ENCODE measurements at places on chromosomes 5 and 9. TPM values are rescaled to one million over a fixed set of nuclear protein-coding genes. Genes with fewer than 3 reads are reported as not detected.

GRCh38 chr5:33852319-33852718 lies 39.5 kb downstream of the ADAMTS12 start:
- DNase-seq, result no peak

Gene SV2C
- total RNA-seq, result under 0.01 TPM

GRCh38 chr5:156641686-156642085 lies 208.4 kb upstream of the PPP1R2B start:
- DNase-seq, result no peak

Gene NRARP
- total RNA-seq, result 5.1 TPM

- no peak for DNase-seq
These were observed 431.3 kb upstream of the ITGA1 start for GRCh38 chr5:52356311-52356918.

Gene STOM
- 88.3 TPM for total RNA-seq

DNA sequence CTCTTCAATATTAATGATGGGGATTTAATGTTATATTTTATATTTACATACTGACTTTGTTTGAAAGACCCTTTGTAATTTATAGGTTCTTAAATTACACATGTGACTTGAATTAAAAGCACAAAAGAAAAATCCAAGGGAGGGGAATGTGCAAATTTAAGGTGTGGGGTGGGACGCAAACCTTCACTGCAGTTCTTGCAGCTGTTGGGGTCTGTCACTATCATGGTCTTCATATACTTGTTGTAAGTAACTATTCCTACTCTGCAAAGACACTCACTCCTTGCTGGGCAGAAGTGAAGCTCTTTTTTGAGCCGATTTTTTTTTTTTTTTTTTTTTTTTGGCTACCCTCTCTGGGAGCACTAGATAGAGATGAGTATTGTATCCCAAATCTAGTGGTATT lies 505.3 kb downstream of the ARHGEF28 start:
- DNase-seq, result no peak

DNA sequence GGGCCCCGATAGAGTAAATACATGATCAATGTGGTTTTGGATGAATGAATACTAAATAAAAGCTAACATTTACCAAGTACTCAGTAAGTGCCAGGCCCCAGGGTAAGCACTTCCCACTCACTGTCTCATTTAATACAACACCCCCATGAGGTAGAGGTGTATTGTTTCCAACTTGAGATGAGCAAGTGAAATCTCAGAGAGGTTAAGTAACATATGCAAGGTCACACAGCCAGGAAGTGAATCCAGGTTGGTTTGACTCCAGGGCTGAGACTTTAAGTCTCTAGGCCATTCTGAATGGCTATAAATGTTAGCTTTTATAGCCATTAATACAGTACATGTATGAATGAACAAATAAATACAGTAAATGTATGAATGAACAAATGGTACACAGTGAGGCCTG lies 39.4 kb downstream of the LHX2 start:
- DNase-seq, result no peak

Gene ACTBL2
- total RNA-seq, result not detected

All from hematopoietic multipotent progenitor cell (in vitro differentiated cells).